ENCODE measurements at places on chromosomes 3 and 15. TPM values are rescaled to one million over a fixed set of nuclear protein-coding genes. Genes with fewer than 3 reads are reported as not detected.

GRCh38 chr3:68876112-68876713 lies 56.1 kb downstream of the TAFA4 start:
- no peaks in the 10 kb centered on the region for H3K36me3 ChIP-seq
- H3K4me3 ChIP-seq, result no peak overlapping the region
- no peaks in the 10 kb centered on the region for H3K4me1 ChIP-seq
- H3K27ac ChIP-seq, result no peak overlapping the region
- DNase-seq, result no peak

ZBTB38 gene
- total RNA-seq, result 172 TPM

SEMA5B gene
- total RNA-seq, result 6.8 TPM

SKOR1 gene
- total RNA-seq, result 2.0 TPM

- no peak overlapping the region for H3K27ac ChIP-seq
- H3K27me3 ChIP-seq, result no peaks in the 10 kb centered on the region
- no peaks in the 10 kb centered on the region for H3K36me3 ChIP-seq
- no peak for DNase-seq
- no peak overlapping the region for H3K4me3 ChIP-seq
Measured at GRCh38 chr15:85463276-85463892, 83.0 kb downstream of the AKAP13 start.

- no peak overlapping the region for H3K27ac ChIP-seq
- no peak for DNase-seq
- H3K36me3 ChIP-seq, result no peaks in the 10 kb centered on the region
- H3K4me3 ChIP-seq, result no peak overlapping the region
Measured at GRCh38 chr3:12886106-12886679, 44.8 kb upstream of the RPL32 start.

STIMATE gene
- total RNA-seq, result 16.1 TPM

ZNF660 gene
- total RNA-seq, result 0.83 TPM

- no peaks in the 10 kb centered on the region for H3K27me3 ChIP-seq
- no peak for DNase-seq
- no peaks in the 10 kb centered on the region for H3K4me1 ChIP-seq
- H3K4me3 ChIP-seq, result no peak overlapping the region
- no peak overlapping the region for H3K27ac ChIP-seq
Measured at GRCh38 chr3:139530717-139531116, 8.8 kb downstream of the RBP1 start.

GRCh38 chr15:51229907-51230330 lies 108.5 kb downstream of the CYP19A1 start:
- H3K4me3 ChIP-seq, result no peak overlapping the region
- no peaks in the 10 kb centered on the region for H3K4me1 ChIP-seq
- H3K27ac ChIP-seq, result no peak overlapping the region
- DNase-seq, result no peak
- no peaks in the 10 kb centered on the region for H3K36me3 ChIP-seq

GRCh38 chr3:71090207-71090606 lies 493.3 kb downstream of the FOXP1 start:
- no peaks in the 10 kb centered on the region for H3K27me3 ChIP-seq
- H3K36me3 ChIP-seq, result no peaks in the 10 kb centered on the region
- no peak overlapping the region for H3K27ac ChIP-seq
- H3K4me1 ChIP-seq, result no peaks in the 10 kb centered on the region
- no peak overlapping the region for H3K4me3 ChIP-seq

- no peaks in the 10 kb centered on the region for H3K4me1 ChIP-seq
- H3K27ac ChIP-seq, result no peak overlapping the region
- no peaks in the 10 kb centered on the region for H3K36me3 ChIP-seq
- no peak for DNase-seq
Measured at GRCh38 chr3:72535772-72536171, 312.5 kb downstream of the SHQ1 start.

GRCh38 chr3:150543128-150543527 lies 3.2 kb downstream of the SERP1 start:
- H3K27me3 ChIP-seq, result no peaks in the 10 kb centered on the region
- no peak for DNase-seq
- H3K36me3 ChIP-seq, result no peaks in the 10 kb centered on the region

DNA sequence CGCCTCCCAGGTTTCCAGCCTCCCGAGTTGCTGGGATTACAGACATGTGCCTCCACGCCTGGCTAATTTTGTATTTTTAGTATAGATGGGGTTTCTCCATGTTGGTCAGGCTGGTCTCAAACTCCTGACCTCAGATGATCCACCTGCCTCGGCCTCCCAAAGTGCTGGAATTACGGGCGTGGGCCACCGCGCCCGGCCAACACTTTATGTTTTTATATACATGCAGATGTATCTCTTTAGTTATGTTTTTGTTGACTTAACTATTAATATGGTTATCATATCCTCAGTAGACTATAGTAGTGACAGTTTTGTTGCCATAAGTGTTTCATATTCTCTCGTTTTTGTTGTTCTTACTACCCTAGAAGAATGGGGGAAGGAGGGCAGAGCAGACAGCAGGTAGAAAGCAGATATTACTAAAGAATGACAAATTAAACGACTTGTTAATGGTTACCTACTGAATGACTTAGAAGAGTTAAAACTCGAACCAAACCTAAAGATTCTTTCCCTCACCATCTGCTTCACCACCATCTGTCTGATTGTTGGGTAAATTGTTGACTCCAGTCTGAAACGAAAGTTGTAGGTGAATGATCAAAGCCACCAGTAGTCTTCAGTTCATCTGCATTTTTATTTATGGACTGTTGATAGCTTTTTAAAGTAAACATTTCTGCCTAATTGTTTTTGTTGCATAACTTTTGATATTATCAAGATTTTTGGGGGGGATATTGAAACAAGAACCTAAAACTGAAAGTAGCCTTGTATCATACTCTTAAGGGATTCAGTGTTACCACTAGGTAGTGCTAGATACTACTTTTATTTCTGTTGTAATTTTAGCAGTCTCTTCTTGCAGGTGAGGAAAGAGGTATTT lies 89.3 kb downstream of the RASA2 start:
- no peak overlapping the region for H3K27ac ChIP-seq
- no peaks in the 10 kb centered on the region for H3K27me3 ChIP-seq
- no peak for DNase-seq
- no peaks in the 10 kb centered on the region for H3K4me1 ChIP-seq
- peaks cover 73% of the 10 kb centered on the region for H3K36me3 ChIP-seq

EXD1 gene
- total RNA-seq, result not detected

- no peak for DNase-seq
- no peak overlapping the region for H3K27ac ChIP-seq
- peaks cover 16% of the 10 kb centered on the region for H3K27me3 ChIP-seq
- peaks cover 27% of the 10 kb centered on the region for H3K4me1 ChIP-seq
- H3K4me3 ChIP-seq, result no peak overlapping the region
Measured at GRCh38 chr3:50194903-50195500, 3.6 kb downstream of the GNAT1 start.

- H3K4me3 ChIP-seq, result peak overlapping the region; percentile 78
- DNase-seq, result peak; percentile 69
- no peaks in the 10 kb centered on the region for H3K27me3 ChIP-seq
- peaks cover 8% of the 10 kb centered on the region for H3K4me1 ChIP-seq
Measured at GRCh38 chr3:134485075-134485717, 589 bp downstream of the ANAPC13 start.

- H3K27me3 ChIP-seq, result no peaks in the 10 kb centered on the region
- DNase-seq, result no peak
- peak overlapping the region; percentile 41 for H3K27ac ChIP-seq
- H3K4me1 ChIP-seq, result no peaks in the 10 kb centered on the region
- peaks cover 15% of the 10 kb centered on the region for H3K36me3 ChIP-seq
Measured at GRCh38 chr15:63905558-63906265, 72.0 kb upstream of the HERC1 start.

DNA sequence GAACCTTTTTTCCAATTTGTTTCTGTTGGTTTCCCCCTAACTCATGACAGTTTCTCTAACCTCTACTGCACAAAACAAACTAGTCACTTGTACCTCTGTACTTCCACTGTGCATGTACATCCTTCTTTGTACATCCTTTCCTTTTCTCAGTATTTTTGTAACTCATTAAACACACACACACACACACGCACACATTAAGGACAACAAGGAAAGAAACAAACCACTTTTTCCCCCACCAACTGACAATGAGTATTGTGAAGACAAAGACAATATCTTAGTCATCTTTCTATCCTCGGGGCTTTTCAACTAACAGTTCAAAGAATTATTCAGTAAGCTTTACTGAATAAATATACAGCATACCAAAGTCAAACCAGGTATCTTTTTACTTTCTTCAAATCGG lies 170.5 kb downstream of the VPS13C start:
- H3K27me3 ChIP-seq, result no peaks in the 10 kb centered on the region
- H3K4me3 ChIP-seq, result no peak overlapping the region
- no peak overlapping the region for H3K27ac ChIP-seq
- H3K36me3 ChIP-seq, result no peaks in the 10 kb centered on the region

- no peak overlapping the region for H3K27ac ChIP-seq
- no peak overlapping the region for H3K4me3 ChIP-seq
- peaks cover 62% of the 10 kb centered on the region for H3K36me3 ChIP-seq
- no peaks in the 10 kb centered on the region for H3K4me1 ChIP-seq
Measured at GRCh38 chr3:44923632-44924456, 49.4 kb downstream of the TGM4 start.

GRCh38 chr3:123834631-123835030 lies 49.5 kb downstream of the MYLK start:
- DNase-seq, result no peak
- no peaks in the 10 kb centered on the region for H3K36me3 ChIP-seq

PRR20G gene
- not detected for total RNA-seq

DNA sequence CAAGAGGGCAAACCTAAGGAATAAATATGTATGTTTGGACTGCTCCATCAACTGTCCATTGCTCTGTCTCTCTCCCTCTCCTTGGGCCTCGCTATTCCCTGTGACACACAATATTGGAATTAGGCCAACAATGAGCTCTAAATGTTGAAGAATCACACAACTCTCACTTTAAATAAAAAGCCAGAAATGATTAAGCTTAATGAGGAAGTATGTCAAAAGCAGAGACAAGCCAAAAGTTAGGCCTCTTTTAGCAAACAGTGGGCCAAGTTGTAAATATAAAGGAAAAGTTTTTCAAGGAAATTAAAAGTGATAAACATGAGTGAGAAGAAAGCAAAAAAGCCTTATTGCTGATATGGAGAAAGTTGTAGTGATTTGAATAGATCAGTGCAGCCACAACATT lies 141.0 kb downstream of the VGLL3 start:
- H3K27me3 ChIP-seq, result no peaks in the 10 kb centered on the region
- DNase-seq, result no peak
- H3K36me3 ChIP-seq, result no peaks in the 10 kb centered on the region
- H3K4me1 ChIP-seq, result no peaks in the 10 kb centered on the region

- DNase-seq, result no peak
- no peaks in the 10 kb centered on the region for H3K27me3 ChIP-seq
- H3K4me3 ChIP-seq, result no peak overlapping the region
- no peak overlapping the region for H3K27ac ChIP-seq
- H3K4me1 ChIP-seq, result no peaks in the 10 kb centered on the region
Measured at GRCh38 chr3:64184621-64185020, 40.6 kb downstream of the PRICKLE2 start.

ATP2B2 gene
- not detected for total RNA-seq

EBLN2 gene
- 12.2 TPM for total RNA-seq

- no peaks in the 10 kb centered on the region for H3K27me3 ChIP-seq
- H3K4me1 ChIP-seq, result peaks cover 17% of the 10 kb centered on the region
- H3K36me3 ChIP-seq, result no peaks in the 10 kb centered on the region
Measured at GRCh38 chr15:82535566-82536408, 4.5 kb downstream of the RPS17 start.

AMIGO3 gene
- 2.4 TPM for total RNA-seq

DNA sequence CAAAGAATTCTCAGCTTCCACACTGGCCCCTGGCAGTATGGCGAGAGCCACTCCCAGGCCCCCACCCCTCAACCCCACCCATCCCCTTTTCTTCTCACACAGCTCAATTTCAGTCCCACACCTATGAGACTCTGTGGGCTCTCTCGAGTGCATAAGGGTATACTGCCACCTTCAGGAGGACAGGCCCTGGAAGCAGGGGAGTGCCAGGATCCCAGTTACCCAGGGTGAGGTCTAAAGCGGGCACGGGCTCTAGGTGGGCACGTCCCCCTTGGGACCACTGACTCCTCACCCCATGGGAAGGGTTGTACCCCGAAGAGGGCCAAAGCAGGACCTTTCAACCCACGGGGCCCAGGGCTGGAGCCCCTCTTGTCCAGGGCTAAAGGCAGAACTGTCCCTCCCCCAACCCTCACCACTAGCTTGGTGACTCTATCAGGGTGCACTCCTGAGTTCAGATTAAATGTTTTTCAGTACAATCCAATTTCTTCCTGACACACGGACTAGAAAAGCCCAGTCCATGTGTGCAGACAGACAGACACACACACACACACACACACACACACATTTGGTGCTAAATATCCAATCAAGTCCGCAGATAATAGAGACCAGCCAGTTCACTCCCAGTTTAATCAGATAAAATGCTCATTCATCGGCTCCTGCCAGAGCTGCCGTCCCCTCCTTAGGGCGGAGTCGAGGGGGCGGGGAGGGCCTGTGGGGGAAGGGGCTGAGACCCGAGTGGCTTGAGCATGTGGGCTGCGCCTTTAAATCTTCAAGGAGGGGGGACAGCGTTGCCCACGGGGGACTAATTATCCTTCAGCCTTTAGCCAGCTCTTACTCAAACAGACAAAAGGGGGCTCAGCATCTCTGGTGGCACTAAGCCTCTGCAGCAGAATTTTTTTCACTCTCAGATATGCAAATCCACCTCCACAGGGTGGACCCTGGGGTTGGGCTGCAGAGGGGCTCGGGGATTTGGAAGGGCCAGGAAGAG lies 59.3 kb downstream of the CYP11A1 start:
- peak; percentile 55 for DNase-seq
- no peaks in the 10 kb centered on the region for H3K4me1 ChIP-seq
- H3K27me3 ChIP-seq, result no peaks in the 10 kb centered on the region
- H3K27ac ChIP-seq, result no peak overlapping the region

DNA sequence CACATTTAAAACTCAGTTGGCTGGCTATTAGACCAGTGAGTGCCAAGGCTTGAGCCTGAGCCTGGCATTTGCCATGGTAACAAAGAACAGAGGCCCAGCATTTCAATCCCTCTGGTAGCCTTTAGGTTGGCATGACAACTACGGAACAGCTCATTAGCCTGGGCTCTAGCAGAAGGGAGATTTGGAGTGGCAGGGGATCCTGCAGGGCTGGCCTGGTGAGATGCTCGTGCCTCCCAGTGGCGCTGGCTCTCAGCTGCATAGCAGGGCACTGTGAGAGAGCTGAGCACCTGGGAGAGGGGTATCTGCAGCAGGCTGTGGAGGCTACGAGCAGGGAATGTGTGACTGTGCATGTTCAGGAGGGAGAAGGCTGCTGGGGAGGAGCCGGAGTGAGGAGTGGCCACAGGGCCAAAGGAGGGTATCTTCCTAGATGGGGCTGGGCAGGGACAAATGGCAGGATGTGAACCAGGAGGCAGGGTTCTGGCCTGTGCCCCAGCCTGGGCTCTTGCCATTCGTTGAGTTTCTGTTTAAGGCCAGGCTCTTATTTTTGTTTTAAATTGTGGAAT lies 5.6 kb upstream of the ABTB1 start:
- no peaks in the 10 kb centered on the region for H3K36me3 ChIP-seq
- no peak for DNase-seq
- no peak overlapping the region for H3K27ac ChIP-seq
- no peaks in the 10 kb centered on the region for H3K4me1 ChIP-seq

GRCh38 chr3:154050216-154050615 lies 71.0 kb upstream of the ARHGEF26 start:
- H3K4me3 ChIP-seq, result no peak overlapping the region
- no peak for DNase-seq
- no peaks in the 10 kb centered on the region for H3K27me3 ChIP-seq
- no peaks in the 10 kb centered on the region for H3K36me3 ChIP-seq
- H3K4me1 ChIP-seq, result no peaks in the 10 kb centered on the region

Data from Peyer's patch (tissue), 4 donors.